ENCODE measurements at places on chromosomes 4 and X. TPM values are rescaled to one million over a fixed set of nuclear protein-coding genes. Genes with fewer than 3 reads are reported as not detected.
A peak's percentile ranks its signal among the peaks of the same experiment; 100 is the strongest.

GRCh38 chr4:75235359-75235951, 278.7 kb downstream of the RCHY1 start:
- peak overlapping the region; percentile 26 for H3K27ac ChIP-seq
- peaks cover 4% of the 10 kb centered on the region for H3K4me1 ChIP-seq
- no peak overlapping the region for H3K4me3 ChIP-seq
- H3K36me3 ChIP-seq: no peaks in the 10 kb centered on the region
- no peak for DNase-seq
- H3K27me3 ChIP-seq: no peaks in the 10 kb centered on the region

DNA sequence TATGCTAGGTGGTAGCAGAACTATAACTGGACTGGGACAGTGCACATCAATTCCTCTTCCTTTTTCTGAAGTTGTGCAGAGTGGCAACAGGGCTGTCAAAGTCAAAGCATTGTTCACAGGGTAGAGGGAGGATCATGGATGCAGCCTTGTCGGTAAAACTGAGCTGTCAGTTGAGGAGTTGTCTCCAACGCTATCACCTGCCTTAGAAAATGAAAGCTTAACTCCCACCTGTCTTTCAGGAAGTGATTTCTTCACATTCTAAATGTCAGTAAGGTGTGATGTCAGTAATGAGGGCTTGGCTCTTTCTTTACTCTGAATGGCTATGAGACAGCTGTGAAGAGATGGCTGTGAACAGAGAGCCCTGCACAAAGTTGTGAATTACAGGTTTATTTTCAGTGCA, 66.4 kb upstream of the BANK1 start:
- no peaks in the 10 kb centered on the region for H3K4me1 ChIP-seq
- DNase-seq: peak; percentile 53
- H3K36me3 ChIP-seq: no peaks in the 10 kb centered on the region
- H3K27ac ChIP-seq: no peak overlapping the region
- H3K4me3 ChIP-seq: no peak overlapping the region
- H3K27me3 ChIP-seq: no peaks in the 10 kb centered on the region

- H3K4me1 ChIP-seq: peaks cover 10% of the 10 kb centered on the region
- H3K27ac ChIP-seq: no peak overlapping the region
- H3K27me3 ChIP-seq: no peaks in the 10 kb centered on the region
Observed at GRCh38 chr4:77669946-77670590, 64.4 kb downstream of the CXCL13 start.

DNA sequence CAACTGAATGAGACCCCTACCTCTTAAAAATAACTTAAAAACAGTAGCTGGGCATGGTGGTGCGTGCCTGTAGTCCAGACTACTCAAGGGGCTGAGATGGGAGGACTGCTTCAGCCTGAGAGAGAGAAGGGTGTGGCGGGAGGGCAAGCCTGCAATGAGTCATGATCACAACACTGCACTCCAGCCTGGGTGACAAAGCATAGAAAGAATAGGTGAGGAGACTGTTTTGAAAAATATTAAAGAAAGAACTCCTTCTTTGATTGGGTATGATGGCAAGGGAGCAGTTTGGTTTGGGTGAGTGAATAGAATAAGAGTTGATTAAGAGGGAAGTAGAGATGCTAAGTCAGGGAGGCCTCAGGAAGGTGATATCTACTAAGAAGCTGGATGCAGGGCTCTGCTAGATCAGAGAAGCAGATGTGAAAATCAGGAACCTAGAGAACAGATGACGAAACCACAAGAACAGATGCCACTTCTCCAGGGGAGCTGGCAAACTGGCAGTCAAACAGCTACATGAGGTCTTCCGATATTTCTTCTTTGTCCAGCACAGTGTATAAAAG, 318.6 kb downstream of the OPHN1 start:
- no peak overlapping the region for H3K27ac ChIP-seq
- H3K36me3 ChIP-seq: peaks cover 5% of the 10 kb centered on the region
- no peaks in the 10 kb centered on the region for H3K4me1 ChIP-seq
- no peak for DNase-seq
- H3K27me3 ChIP-seq: no peaks in the 10 kb centered on the region

DNA sequence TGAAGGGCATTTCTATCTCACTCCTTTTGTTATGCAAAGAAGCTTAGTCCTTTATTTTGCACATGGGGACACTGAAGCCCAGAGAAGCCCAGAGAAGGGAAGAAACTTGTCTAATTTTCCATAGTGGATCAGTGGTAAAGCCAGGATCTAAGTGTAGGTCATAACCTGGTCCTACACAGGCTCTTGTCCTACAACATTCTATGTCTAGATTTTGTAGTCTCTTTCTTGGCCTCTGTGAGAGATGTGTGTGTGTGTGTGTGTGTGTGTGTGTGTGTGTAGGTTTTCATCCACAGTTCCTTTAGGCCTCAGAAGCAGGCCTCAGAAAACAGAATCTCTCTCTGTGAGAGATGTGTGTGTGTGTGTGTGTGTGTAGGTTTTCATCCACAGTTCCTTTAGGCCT, 38.3 kb downstream of the VSIG4 start:
- no peak overlapping the region for H3K4me3 ChIP-seq
- H3K36me3 ChIP-seq: no peaks in the 10 kb centered on the region
- no peak for DNase-seq
- H3K27ac ChIP-seq: no peak overlapping the region
- H3K27me3 ChIP-seq: no peaks in the 10 kb centered on the region
- H3K4me1 ChIP-seq: no peaks in the 10 kb centered on the region

GRCh38 chr4:24234288-24234848, 344.5 kb upstream of the PPARGC1A start:
- H3K36me3 ChIP-seq: no peaks in the 10 kb centered on the region
- no peak for DNase-seq
- H3K27me3 ChIP-seq: no peaks in the 10 kb centered on the region
- peaks cover 15% of the 10 kb centered on the region for H3K4me1 ChIP-seq
- no peak overlapping the region for H3K4me3 ChIP-seq
- no peak overlapping the region for H3K27ac ChIP-seq

The DNAAF6 gene
- not detected for polyA plus RNA-seq

- no peak overlapping the region for H3K4me3 ChIP-seq
- DNase-seq: no peak
- H3K27me3 ChIP-seq: no peaks in the 10 kb centered on the region
- H3K4me1 ChIP-seq: no peaks in the 10 kb centered on the region
- no peaks in the 10 kb centered on the region for H3K36me3 ChIP-seq
- no peak overlapping the region for H3K27ac ChIP-seq
Observed at GRCh38 chrX:44775726-44776125, 68.1 kb upstream of the DUSP21 start.

The ZNF185 gene
- 4.4 TPM for polyA plus RNA-seq

The VCX2 gene
- polyA plus RNA-seq: not detected

DNA sequence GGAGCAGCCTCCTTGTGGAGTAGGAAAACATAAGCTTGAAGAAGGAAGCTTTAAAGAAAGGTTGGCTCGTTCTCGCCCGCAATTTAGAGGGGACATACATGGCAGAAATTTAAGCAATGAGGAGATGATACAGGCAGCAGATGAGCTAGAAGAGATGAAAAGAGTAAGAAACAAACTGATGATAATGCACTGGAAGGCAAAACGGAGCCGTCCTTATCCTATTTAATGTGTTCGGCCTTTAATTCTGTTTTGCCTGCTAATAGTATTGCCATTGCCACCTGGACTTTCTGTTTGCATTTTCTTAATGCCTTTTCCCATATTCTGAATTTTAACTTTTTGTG, 1.4 kb downstream of the TCEAL1 start:
- H3K27me3 ChIP-seq: no peaks in the 10 kb centered on the region
- no peak for DNase-seq
- no peaks in the 10 kb centered on the region for H3K36me3 ChIP-seq
- H3K27ac ChIP-seq: peak overlapping the region; percentile 98
- H3K4me1 ChIP-seq: peaks cover 5% of the 10 kb centered on the region

The DCHS2 gene
- polyA plus RNA-seq: 1.2 TPM

- H3K36me3 ChIP-seq: no peaks in the 10 kb centered on the region
- no peak for DNase-seq
Observed at GRCh38 chr4:116870686-116871085, 214.7 kb downstream of the TRAM1L1 start.

- no peaks in the 10 kb centered on the region for H3K27me3 ChIP-seq
- no peaks in the 10 kb centered on the region for H3K4me1 ChIP-seq
- DNase-seq: no peak
Observed at GRCh38 chrX:109857584-109858228, 124.6 kb upstream of the ACSL4 start.

The VCX3A gene
- 0.10 TPM for polyA plus RNA-seq

DNA sequence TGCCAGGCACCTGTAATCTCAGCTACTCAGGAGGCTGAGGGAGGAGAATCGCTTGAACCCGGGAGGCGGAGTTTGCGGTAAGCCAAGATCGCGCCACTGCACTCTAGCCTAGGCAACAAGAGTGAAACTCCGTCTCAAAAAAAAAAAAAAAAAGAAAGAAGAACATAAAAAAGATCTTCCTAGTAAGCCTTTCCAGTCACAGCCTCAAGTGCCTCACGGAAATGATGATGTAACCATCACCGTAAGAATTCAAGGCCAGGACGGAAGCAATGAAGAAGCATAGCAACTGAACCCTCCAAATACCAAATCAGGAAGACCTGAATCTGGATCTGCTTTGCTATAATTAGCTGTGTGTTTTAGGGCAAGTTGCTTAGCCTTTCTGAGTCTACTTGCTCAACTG, 28.8 kb downstream of the RBM47 start:
- H3K27me3 ChIP-seq: no peaks in the 10 kb centered on the region
- H3K36me3 ChIP-seq: no peaks in the 10 kb centered on the region
- H3K4me1 ChIP-seq: no peaks in the 10 kb centered on the region
- no peak overlapping the region for H3K27ac ChIP-seq

- H3K36me3 ChIP-seq: peaks cover 21% of the 10 kb centered on the region
- no peak for DNase-seq
- H3K27me3 ChIP-seq: no peaks in the 10 kb centered on the region
- no peak overlapping the region for H3K4me3 ChIP-seq
- H3K4me1 ChIP-seq: no peaks in the 10 kb centered on the region
Observed at GRCh38 chr4:94639298-94639697, 118.5 kb upstream of the BMPR1B start.

GRCh38 chrX:149910178-149910695, 19.1 kb upstream of the HSFX4 start:
- no peaks in the 10 kb centered on the region for H3K27me3 ChIP-seq
- H3K36me3 ChIP-seq: no peaks in the 10 kb centered on the region
- H3K4me1 ChIP-seq: no peaks in the 10 kb centered on the region
- DNase-seq: no peak
- no peak overlapping the region for H3K27ac ChIP-seq

GRCh38 chr4:52157641-52158316, 106.7 kb downstream of the SPATA18 start:
- no peaks in the 10 kb centered on the region for H3K27me3 ChIP-seq
- no peaks in the 10 kb centered on the region for H3K36me3 ChIP-seq
- no peaks in the 10 kb centered on the region for H3K4me1 ChIP-seq
- DNase-seq: no peak

The CDX4 gene
- polyA plus RNA-seq: not detected

The BEND4 gene
- polyA plus RNA-seq: 1.2 TPM

All from large intestine (tissue), 12 donors.